ENCODE measurements at places on chromosomes 12 and 14.
A peak's percentile ranks its signal among the peaks of the same experiment; 100 is the strongest.

- no peak for DNase-seq
These were observed 60.2 kb downstream of the PRIMA1 start for GRCh38 chr14:93727917-93728650.

GRCh38 chr14:22420598-22421186, 168.3 kb downstream of the DAD1 start:
- DNase-seq = no peak

DNA sequence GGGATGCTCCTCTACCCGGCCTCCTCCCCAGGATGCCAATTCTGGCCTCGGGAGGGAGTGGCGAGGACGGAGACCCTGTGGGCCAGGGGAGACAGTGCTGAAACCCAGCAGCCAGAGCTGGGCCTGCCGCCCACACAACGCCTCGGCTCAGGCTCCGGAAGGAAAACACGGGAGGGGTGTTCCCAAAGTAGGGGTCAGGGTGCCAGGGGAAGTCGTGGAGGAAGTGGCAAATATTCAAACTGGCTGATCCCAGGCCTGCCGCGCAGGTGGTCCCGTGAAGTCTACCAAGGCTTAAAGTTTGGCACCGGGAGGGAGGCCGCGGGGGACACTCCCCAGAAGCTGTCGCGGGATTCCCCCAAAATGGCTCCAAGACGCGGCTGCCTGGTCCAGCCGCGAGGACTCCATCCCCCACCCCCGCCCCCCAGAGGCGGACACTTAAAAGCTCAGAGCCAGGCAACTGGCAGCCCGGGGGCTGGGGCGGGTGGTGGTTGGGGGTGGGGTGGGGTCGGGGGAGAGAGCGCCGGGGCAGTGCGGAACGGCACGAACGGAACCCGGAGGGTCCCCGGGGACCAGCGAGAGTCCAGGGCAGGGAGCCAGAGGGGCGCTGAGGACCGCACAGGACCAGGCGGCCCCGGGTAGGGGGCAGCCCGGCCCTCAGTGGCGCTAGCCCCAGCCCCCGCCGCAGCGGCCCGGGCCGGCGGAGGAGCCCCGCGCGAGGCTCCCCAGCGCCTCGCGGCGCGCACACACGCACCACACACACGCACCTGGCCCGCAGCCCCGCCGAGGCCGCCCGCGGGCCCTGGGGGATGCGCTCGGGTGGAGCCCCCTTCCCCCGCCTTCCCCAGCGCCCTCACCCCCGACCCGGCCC, 20.0 kb downstream of the BEGAIN start:
- no peak for DNase-seq

DNA sequence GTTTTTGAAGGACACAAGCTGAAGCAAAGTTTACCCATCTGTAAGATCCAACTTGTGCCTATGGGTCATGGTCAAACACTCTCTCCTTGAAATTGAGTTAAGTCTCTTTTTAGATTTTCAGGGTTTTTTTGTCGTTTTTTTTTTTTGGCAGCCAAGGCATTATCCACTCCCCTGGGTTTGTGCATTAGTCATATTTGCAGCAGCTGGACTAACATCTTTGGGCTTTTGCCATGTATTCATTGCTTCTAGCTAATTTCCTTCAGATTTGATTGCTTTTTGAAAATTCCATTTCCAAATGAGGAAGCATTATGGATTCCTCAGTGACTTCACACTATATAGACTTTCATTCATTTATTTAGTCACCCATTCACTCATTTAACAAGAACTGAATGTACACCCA, 80.3 kb upstream of the SRRM4 start:
- DNase-seq = no peak

DNA sequence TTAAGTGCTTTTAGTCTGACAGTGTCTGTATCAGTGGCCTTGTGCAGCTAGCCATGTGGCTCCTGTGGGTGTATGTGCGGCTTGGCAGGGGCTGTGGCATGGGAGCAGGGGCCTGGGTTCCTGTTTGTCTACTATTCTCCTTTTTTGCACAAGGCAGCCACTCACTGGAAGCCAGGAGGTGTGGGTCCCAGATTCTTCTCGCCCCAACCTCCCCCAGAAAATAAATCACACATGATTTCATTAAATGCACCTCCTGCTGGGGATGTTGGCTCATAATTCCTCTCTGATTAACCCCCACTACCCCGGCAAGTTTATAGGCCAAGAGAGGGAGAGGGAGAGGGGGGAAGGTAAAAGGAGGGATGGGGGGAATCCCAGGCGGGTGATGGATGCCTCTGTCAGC, 17.6 kb downstream of the CALCOCO1 start:
- no peak for DNase-seq

DNA sequence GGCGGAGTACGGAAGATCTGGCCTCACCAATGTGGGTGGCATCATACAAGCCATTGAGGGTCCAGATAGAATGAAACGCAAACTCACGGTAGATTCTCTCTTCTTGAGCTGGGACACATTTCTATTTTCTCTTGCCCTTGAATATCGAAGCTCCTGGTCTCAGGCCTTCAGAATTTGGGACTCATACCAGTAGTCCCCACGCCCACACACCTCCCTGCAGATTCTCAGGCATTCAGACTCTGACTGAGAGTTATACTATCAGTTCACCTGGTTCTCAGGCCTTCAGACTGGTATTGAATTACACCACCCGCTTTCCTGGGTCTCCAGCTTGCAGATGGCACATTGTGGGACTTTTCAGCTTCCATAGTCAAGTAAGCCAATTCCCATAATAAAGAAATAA, 37.8 kb downstream of the EIF2S3B start:
- DNase-seq = no peak

GRCh38 chr12:48183876-48184548, 568 bp downstream of the CCDC184 start:
- no peak for DNase-seq

- DNase-seq = peak; percentile 60
These were observed 2.7 kb downstream of the JDP2 start for GRCh38 chr14:75430526-75430925.

- no peak for DNase-seq
These were observed 180.0 kb upstream of the PRMT8 start for GRCh38 chr12:3311027-3311402.

- no peak for DNase-seq
These were observed 34.5 kb upstream of the ARID2 start for GRCh38 chr12:45695035-45695434.

DNA sequence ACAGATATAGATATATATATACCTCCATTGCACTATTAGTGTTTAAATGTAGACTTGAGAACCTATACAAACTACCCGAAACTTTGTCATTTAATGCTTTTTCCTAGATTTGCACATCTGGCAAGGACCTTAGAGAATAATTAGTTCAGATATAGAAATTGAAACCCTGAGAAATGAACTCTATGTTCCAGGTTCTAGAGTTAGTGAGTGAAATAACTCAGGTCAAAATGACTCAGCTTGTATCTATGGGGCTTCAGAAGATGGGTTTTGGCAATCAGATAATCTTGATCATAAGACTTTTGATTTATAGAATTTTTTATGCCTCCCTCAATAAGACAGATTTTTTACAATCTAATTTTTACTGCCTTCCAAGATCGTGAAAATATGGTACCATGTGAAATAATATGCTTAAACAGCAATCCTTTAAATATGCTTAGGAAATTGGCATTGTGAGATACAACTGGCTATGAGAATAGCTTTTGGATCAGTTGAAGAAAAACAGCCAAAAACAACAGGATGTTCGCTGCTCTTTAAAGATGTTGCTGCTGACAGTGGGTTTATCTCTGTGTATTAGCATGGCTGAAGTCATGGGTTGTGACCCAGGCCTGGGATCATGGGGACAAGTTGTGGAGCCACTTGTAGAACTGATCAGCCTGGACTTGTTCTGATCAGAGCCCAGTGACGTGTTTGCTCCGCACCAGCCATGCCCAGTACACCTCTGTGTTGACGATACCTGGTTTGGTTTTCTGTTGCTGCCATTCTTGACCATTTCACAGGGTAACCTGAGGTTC, 63.6 kb downstream of the TTLL5 start:
- DNase-seq = no peak

DNA sequence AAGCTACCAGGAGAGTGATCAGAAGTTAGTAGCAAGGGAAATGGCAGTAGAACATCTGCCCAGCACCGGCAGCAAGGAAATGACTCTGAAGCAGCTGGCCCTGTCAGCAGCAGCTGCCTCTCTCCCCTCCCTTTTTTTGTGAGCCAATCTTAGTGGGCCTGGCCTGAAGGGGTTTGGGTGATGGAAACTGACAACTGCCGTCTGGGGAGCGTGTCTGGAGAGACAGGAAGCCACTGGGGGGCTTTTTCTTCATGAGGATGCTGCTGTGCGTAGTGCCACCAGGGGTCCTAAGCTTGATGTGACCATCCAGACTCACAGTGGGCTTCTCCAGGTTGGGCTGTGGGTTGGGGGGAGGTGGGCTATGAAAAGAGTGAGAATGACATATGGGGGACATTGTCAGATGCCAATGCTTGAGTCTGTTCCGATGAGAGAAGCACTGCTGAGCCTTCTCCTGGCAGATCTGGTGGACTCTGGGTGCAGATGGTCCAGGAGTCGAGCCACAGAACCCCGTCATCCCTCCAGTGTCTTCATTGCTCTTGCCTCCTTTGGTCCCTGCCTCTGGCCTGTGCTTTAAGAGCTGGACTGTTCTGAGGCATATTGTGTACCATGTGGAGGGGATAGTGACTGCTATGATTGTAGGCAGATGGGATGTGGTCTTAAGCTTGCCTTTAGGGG, 87.6 kb upstream of the HIF1A start:
- peak; percentile 97 for DNase-seq

GRCh38 chr12:93634416-93634815, 42.8 kb upstream of the CRADD start:
- DNase-seq = peak; percentile 43

DNA sequence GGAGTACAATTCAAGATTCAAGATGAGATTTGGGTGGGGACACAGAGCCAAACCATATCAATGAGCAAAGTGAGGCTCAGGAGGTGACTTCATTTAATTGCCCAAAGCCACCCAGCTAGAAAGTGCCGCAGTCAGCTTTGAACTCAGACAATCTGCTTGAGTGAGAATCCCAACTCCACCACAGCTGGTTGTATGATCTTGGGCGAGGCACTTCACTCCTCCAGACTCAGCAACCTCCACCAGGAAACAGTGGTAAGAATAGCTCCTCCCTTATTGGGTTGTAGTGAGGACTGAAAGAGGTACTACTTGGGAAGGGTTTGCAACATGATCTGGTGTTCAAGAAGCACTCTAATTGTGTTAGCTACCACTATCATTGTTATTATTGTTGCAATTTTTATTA, 129.2 kb upstream of the RFLNA start:
- DNase-seq = no peak

DNA sequence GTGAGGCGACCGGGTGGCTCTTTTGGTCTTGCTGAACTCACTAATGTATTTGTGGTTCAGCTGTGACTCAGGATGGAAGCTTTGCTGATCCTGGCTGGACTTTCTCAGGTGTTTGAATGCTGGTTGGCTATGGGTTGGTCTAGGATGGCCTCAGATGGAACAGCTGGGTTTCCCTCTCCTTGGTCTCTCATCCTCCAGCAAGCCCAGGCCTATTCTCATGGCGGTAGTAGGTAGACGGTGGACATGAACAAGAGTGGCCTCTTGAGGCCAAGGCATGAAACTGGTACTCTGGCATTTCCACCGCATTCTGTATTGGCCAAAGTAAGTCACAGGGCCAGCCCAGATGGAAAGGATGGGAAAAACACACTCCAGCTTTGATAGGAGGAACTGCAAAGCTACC, 11.8 kb upstream of the POLR3B start:
- DNase-seq = peak; percentile 35

DNA sequence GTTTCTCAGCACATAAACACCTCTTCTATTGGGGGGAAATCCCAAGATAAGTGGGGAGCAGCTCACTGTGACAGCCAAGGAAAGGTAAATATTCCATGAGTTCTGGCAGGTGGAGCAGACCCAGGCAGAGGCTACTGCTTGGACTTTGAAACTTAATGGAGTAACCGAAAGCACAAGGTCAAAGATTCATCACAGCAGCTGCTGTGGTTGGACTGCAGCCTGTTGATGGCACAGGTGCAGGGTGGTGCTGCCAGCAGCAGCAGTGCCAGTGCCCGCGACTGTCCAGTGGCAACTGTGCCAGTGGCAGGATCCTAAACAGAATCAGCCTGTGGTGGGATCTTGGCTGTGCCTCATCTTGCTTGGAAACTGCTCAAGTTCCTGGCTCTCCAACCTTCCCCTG, 81.4 kb upstream of the ARID2 start:
- peak; percentile 95 for DNase-seq

- no peak for DNase-seq
These were observed 40.9 kb downstream of the PDE6H start for GRCh38 chr12:15013634-15014179.

DNA sequence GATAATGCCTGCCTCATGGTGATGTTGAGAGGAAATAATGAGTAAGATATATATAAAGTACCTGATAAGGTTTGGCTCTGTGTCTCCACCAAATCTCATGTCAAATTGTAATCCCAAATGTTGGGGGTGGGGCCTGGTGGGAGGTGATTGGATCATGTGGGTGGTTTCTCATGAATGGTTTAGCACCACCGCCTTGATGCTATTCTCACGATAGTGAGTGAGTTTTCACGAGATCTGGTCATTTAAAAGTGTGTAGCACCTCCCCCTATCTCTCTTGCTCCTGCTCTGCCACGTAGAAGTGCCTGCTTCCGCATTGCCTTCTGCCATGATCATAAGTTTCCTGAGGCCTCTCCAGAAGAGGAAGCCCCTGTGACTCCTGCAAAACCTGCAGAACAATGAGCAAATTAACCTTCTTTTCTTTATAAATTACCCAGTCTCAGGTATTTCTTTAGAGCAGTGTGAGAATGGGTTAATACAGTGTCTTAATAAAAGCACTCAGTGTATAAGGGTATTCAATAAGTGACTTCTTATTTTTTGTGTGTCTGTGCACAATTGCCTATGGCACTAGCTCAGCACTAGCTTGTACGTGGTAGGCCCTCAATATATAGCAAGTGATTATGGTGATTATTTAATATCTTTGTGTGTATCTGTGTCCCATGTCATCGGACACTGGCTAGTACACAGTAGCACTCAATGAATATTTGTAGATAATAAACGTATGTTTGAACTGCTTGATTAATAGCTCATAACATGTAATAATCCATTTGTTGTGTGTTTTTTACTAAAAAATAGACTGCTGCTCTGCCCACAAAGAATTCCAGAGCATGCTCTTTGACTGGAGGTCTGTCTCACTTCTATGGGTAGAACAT, 138.1 kb upstream of the LMNTD1 start:
- DNase-seq = no peak

DNA sequence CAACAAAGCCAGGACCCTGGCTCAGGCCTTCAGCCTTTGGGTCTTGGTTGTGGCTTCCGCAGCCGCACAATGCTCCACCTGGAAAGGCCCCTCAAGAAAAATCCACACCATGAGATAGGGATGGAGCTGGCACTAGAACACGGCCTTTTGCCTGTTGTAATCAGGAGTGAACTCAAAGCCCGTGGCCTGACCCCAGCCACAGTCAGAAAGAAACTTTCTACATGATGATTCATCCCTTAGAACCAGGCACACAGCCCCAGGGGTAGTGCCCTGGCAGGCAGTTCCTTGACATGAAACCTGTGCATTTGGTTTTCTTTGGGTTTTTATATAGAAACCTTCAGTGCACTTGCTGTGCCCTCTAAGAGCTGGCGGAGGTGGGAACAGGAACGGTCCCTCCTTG, 5.1 kb downstream of the CLMN start:
- peak; percentile 30 for DNase-seq
